C1 segment of cervical spinal cord (tissue), 14 donors: ENCODE measurements at places on chromosomes 13 and 19.

DNA sequence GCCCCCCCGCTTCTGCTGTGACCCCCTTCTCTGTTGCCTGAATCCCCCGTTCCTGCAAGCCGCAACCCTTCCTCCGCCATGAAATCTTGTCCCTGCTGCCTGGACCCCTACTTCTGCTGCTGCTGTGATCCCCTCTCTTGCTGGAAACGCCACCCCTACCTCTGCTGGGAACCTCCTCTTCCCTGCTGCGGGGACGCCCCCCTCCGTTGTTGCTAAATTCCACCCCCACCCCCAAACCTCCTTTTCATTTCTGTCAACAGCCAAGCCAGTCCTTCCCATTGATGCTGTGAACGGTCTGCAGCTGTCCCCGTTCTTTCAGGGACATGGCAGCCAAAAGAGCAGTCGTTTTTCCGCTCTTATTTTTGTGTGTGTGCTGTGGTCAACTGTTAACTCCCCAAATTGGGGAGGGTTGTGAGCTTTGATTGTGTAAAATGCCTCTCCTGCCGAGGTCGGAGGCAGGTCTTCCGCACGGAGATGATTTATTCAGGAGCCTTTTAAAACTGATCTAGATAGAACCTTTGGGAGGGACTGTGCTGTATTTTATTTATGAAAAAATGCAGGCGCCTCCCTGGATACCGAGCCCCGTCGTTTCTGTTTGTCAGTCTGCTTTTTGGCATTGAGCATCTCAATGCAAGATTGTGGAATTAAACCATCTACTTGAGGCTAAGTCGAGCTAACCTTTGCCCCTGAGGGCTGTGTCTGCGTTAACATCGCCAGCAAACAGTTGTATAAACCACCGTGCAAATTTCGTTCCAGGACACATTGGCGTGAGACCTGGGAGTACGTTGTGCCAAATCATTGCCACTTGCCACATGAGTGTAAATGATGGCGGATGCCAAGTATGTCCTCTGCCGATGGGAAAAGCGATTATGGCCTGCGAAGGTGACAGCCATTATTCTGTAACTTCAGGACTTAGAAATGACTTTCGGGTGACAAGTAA, 27.9 kb upstream of the NDUFS7 start:
- no peak for DNase-seq

GRCh38 chr19:10001899-10002298, 8.4 kb downstream of the COL5A3 start:
- no peak for DNase-seq

DNA sequence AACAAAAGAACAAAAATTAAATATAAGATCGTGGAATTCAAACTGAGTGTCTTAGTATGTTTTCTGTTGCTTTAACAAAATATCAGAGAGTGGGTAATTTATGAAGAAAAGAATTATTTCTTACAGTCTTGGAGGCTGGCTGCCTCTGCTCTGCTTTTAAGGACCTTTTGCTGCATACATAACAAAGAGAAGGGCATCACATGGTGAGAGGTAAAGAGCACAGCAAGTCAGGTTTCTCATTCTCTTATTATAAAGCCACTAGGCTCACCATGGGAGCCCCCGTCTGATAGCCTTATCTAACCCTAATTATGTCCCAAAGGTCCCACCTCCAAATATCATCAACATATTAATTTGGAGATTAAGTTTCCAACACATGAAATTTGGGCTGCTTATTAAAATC, 231.3 kb downstream of the SLITRK6 start:
- no peak for DNase-seq

DNA sequence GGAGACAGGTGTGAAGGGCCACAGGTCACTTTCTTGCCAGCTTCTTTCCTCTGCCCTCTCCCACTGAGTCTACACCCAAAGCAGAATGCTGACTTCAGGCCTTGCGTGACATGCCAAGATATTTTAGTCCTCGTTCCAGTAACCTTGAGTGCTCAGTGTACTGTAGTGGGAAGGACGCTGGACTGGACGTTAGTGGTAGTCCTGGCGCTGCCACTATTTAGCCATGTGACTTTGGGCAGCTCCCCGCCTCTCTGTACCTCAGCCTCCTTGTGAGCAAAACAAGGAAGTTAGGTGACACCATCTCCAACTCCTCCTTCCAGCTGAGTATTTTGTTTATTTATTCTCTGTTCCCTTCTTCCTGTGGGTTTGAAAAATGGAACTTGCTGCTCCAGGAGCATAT, 86.1 kb downstream of the FRY start:
- DNase-seq, result no peak

DNA sequence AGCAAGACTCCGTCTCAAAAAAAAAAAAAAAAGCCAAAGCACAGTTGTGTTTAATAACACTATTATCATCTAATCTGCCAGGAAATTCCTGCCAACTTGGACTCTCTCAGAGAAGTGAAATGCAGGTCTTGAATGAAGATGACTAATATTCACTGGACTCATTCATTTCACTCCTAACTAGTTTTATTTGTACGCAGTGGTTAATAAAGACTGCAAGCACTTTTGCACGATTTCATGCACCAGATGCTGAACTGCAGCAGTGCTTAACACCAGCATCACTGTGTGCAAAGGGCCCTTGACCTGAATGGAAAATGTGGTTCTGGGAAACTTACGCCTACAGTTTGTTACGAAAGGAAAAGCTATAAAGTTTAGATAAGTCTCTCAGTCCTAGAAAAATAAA, 63.3 kb downstream of the DHRS12 start:
- DNase-seq, result no peak

GRCh38 chr19:51702825-51703574, 9.9 kb downstream of the SPACA6 start:
- peak; percentile 27 for DNase-seq

DNA sequence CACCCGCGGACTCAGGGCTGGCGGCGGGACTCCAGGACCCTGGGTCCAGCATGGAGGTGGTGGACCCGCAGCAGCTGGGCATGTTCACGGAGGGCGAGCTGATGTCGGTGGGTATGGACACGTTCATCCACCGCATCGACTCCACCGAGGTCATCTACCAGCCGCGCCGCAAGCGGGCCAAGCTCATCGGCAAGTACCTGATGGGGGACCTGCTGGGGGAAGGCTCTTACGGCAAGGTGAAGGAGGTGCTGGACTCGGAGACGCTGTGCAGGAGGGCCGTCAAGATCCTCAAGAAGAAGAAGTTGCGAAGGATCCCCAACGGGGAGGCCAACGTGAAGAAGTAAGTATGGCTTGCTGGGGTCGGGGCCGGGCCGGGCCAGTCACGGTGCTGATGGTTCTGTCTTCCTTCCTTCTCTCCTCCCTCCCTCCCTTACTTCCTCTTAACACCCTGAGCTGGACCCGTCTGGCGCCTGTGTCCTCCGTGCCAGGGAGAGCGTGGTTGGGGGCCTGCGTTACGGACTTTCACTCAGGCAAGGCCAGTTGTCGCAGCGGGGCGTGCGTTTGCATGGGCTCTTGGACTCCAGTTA, 1.4 kb downstream of the STK11 start:
- DNase-seq, result no peak

DNA sequence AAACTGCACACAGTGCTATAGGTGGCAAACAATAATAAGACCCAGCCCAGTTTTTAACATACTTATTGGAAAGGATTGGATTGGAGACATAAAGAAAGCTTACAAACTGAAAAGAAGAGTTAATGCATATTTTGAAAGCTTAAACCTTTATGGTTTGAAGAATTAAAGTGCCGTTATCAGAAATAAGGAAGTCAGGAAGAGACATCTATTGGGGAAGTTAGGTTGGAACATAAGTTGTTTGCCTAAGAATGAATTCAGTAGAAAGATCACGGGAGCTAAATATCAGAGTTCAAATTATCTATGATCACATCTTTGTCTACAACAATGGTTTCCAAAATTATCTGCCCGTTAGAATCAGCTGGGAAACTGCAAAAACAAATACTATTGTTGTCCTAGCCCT, 767.9 kb downstream of the PCDH9 start:
- no peak for DNase-seq

GRCh38 chr19:33310606-33311325, 8.4 kb upstream of the CEBPA start:
- no peak for DNase-seq

DNA sequence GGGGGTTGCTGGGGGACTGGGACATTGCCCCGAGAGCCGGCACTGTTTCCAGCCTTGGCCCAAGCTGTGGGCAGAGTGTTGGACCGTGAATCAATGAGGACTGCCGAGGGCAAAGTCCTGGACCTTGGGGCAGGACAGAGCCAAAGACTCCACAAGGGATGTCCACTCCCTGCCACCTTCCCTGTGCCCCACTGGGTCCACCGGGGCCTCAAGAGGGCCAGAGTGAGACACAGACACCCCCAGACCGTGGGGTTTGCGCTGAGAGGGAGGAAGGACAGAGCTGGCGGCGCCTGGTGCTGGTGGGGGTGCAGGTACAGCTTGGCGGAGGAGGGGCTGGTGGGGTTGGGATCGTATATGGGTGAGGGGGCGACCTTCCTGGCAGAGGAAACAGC, 11.8 kb downstream of the MAST3 start:
- DNase-seq, result no peak

- DNase-seq, result no peak
Measured at GRCh38 chr13:76570510-76570971, 315.7 kb downstream of the KCTD12 start.

GRCh38 chr19:38551450-38551813, 66.3 kb downstream of the MAP4K1 start:
- no peak for DNase-seq

DNA sequence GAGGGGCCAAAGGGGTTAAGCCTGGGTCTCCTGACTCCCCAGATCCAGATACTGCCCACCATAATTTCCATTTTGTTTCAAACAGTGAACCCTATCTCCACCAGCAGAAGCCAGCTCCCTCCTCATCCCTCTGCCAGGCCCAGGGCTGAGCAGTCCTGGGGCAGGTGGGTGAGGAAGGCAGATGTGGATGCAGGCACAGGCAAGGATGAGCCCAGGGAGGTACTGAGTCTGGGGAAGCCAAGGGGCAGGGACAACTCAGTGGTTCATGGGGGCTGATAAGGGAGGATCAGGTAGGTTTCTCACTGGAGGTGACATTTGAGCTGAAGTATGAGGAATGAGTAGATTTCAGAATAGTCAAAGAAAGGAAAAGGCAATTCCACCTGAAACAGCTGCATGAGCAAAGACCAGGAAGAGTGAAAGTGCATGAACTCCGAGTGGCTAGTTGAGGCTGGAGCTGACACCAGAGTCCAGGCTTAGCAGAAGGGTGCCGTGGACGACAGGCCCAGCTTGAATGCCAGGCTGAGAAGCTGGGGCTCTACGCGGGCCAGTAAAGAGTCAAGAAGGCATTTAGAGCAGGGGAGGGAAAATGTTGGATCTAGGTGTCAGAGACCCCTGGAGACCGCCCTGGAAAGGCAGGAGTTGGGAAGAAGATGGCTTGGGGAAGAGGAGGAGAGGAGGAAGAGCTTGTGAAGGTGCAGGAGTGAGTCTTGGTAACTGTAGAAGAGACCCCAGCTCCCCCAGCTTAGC, 10.3 kb downstream of the CIC start:
- DNase-seq, result no peak

GRCh38 chr13:77545626-77546412, 10.3 kb downstream of the SCEL start:
- no peak for DNase-seq

DNA sequence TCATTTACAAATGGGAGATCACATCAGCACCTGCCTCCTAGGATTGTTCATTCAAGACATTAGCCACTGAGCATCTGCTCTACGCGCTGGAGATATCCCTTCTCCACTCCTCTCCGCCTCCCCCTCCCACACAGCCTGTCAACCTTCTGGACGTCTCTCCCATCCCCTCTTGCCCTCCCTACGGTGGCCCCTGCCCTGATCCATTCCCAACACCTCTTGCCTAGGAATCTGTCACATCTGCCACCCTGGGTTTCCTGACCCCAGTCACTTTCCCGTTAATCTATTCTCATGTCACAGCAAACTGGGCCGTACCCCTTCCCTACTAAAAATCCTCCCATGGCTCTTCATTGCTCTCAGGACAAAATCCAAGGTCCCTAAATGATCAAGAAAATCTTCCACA, 10.3 kb downstream of the DYRK1B start:
- no peak for DNase-seq

DNA sequence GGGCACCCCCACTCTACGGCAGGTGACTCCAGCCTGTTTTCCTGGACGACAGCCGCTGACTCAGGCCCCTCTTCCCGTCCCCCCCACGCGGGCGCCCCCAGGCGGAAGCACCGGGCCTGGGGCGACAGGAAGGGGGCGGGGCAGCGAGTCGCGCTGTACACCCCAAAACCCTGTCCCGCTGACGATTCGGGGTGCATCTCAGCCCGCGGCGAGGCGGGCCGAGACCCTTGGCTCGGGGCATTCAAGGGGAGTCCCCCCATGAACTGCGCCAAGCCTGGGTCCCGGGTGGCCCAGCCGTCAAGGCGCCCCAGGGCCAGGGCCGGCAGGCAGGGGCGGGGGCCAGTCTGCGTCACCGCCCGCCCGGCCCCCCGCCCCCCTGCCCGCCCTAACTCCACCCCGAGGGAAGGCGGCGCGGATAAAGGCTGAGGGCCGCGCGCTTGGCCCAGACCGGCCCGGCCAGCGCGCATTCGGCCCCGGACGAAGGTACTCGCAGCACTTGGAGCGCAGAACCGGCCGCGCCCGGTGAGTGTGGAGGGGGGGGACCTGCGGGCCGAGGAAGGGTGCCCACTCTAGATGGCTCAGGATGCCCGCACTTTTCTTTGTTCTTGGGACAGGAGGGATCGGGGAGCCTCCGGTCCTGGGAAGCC, at the start of gene MIDN:
Gene MIDN (plus strand): TSS at position 445 of the 647 bp plus-strand sequence. CDS start 1,714 bp downstream, outside the sequence.
- DNase-seq, result peak; percentile 57
